ENCODE measurements at places on chromosomes 6 and 20.

- DNase-seq: no peak
Observed at GRCh38 chr6:29750709-29751108, 27.5 kb downstream of the HLA-F start.

- DNase-seq: no peak
Observed at GRCh38 chr6:15852289-15852688, 189.5 kb upstream of the DTNBP1 start.

- DNase-seq: no peak
Observed at GRCh38 chr6:11923621-11924020, 88.5 kb upstream of the HIVEP1 start.

DNA sequence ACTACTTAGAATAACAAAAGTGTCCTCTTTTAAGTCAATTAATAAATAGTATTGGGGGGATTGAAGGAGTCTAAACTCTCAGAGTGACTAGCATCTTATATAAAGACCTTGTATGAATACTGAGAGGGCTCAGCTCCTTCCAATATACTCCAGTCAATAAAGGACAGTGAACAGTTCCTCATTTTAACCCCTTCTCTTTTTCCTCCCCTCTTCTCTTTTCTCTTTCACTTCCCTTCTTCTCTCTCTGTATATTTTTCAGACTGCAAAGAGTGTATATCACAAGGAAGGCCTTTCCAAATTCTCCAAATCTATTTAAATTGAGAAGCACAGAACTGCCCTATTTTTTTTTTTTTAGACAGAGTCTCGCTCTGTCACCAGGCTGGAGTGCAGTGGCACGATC, 99.5 kb downstream of the CD164 start:
- DNase-seq: no peak

DNA sequence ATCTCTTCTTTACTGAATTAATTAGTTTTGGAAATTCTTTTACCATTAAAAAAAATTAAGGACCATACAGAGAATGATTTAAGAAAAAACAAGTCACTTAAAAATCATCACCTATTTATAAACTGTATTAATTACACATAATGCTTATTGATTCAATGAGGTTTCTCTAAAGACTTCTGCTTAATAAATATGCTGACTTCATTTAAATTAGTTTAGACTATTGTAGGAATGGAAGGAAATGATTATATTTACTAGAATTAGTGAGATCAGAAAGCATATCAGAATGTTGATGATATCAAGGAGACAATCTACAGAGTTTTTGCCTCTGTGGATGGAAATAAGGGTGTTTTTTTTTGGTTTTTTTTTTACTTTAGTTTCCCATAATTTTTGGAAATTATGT, 34.6 kb upstream of the SMIM28 start:
- DNase-seq: no peak

DNA sequence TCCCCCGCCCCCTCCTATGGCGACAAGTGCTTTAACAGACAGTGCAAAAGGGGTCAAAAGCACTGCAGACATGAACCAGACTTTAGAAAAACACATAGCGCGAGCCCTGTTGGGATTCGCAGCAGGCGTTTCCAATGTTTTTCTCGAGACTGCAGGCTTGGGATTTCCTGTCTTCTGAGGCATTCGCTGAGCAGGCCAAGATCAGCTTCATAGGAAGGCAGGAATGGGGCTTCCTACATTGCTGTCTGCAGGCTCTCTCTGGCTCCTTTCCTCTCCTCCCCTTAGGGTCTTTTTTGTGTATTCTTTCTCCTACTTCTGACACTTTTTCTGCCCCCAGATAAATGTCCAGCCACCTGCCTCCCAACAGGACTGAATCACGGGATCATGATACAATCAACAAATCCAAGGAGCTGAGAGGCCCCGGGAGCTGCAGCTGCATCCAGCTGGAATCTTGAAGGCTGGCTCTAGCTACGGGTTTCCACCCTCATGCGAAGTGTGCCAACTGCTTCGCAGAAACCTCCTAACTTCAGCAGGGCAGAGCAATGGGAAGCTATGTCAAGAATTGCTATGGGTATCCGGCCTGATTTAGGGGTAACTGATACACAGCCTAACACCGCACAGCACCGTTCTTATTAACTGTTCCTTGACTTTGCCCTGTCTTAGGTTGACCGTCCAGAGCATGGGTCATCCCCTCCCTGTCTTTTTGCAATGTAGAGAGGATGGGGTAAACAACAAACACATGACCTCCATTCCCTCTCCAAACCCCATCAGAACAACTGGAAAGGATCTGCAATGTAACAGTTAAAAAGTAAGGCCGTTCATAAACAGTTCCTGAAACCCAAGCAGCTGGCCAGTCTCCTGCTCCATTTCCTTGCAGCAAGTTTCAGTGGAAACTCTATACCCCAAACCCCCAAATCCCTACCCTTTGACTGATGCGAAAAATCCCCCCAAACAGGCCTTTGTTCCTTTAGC, 31.5 kb downstream of the SNX5 start:
- DNase-seq: no peak

GRCh38 chr20:60584221-60584620, 626.0 kb downstream of the CDH26 start:
- no peak for DNase-seq

DNA sequence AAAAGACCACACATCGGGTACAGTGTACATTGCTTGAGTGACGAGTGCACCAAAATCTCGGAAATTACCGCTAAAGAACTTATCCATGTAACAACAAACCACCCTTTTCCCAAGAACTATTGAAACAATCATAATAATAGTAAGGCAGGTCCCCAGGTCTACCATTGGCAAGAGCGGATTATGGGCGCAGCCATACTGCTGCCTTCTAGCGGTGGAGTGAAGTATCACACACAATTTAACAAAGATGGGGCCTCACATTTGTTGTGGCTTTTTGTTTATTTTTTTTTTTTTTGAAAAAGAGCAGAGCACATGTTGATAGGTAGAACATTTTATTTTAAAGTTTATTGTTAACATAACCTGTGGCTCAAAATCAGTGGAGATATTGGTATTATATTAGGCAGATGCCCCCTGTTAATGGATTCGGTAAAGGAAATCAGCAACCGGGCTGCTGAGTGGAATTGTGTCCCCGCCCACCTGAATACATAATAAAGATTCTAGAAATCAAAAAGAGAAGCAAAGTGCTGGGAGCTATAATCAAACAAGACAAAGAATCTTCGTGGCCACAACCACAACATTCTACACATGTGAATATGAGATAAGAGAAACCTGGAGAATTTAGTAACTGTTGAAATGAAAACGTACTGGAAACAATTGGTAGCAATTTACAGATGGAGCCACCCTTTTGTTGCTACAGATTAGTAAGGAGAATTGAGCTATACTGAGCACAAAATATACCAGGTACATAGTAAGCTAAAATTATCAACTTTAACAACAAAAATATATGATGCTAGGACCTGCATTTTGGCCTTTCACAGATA, 94.2 kb upstream of the EXOC2 start:
- DNase-seq: no peak

- peak; percentile 66 for DNase-seq
Observed at GRCh38 chr6:163667372-163668060, 253.0 kb downstream of the QKI start.

- DNase-seq: no peak
Observed at GRCh38 chr6:1960486-1961142, 284.8 kb downstream of the GMDS start.

- no peak for DNase-seq
Observed at GRCh38 chr6:132390017-132390416, 11.3 kb downstream of the MOXD1 start.

DNA sequence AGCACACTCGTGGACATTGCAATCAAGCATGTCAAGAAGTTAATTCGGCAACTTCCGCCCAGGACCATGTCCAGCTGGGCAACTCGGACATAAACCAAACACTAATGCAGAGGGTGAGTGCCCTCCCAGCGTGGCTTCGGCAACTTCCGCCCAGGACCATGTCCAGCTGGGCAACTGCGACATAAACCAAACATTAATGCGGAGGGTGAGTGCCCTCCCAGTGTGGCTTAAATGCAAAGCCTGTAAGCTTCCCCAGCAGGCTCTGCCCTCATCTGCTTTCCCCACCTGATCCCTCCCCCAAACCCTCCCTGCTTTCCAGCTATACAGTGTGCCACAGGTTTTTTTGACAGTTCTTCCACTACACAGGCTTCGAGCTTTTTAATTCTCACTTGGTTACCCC, 143.4 kb downstream of the PXDC1 start:
- DNase-seq: no peak

DNA sequence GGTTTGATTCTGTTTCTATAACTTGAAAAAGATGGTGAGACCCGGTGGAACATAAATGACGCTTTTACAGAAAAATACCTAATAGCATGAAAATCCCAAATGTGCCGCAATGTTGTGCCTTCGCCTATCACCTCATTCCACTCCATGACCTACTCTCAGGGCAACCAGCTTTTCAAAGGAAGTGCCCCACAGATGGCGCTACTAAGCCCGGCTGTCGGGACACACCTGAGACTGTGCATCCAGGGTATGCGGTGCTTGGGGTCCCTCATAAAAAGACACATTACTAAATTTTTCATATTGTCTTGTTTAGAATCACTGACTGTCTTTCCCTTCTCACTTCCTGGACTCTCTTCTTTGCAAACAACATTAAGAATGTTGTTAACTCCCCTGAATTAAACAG, 145.5 kb upstream of the RPS6KA2 start:
- DNase-seq: no peak

- DNase-seq: no peak
Observed at GRCh38 chr20:49496553-49497397, 14.3 kb upstream of the KCNB1 start.

DNA sequence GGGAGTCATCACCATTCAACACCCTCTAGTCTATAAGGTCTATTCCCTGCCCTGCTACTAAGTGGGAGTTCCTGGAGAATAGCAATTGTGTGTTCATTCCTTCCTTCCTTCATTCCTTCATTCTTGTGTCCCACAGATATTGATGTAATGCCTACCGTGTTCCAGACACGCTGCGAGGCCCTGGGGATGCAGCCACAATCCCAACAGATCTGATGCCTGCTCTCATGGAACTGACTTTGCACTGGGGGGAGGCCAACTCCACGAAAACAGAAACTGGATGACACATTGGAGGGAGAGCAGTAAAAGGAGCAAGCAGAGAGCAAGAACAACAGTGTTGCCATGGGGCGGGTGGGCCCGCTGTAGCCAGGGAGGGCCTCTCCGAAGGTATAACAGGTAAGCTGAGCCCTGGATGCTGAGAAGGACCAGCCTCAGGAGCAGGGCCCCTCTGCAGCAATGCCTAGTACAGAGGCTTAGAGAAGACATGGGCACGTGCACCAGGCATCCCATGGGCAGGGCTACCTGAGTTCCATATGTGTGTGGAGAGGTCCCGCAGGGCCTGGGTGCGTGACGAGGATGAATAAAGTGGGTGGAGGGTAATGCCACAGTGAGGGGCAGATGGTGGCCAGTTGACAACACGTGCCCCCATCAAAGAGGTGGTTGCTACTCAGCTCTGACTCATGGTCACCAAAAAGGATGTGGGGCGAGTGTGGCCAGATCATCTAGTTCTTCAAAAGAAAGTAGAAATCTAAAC, 173.9 kb downstream of the NFATC2 start:
- DNase-seq: no peak

GRCh38 chr6:52304983-52305390, 20.4 kb upstream of the MCM3 start:
- no peak for DNase-seq

DNA sequence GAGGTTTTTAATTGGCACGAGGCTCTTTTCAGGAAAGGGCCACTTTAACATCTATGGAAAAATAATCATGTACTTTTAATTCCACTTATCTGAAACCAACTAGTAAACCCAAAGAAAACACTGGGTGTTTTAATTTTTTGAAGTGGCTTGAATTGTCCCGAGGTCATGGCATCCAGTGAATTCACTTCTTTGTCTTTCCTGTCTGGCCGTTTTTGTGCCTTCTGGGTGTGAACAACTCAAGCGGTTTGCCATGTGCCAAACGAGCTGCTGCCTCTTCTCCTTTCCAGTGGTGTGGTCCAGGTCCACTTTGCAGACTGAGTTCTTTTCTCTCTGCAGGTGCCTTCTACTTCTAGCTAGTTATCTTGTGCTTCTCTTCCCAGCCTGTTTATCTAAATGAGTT, 117.5 kb downstream of the PLCB4 start:
- no peak for DNase-seq

DNA sequence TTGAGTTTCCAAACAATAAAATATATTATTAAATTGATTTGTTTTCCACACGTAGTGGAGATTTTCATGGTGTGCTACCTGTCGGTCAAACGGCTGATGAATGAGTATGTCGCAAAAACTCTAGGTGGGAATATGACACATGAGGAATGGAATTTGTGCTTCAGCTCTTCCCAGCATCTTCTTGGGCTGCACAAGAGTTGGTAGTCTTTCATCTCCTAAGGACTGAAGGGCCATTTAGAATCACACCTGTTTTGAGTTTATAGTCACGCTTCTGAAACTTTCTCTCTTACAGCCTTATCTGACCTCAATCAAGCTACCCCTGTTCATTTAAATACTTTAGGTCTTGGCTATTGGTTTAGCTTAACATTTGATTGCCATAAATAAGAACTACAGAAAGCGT, 157.7 kb upstream of the AKAP12 start:
- no peak for DNase-seq

DNA sequence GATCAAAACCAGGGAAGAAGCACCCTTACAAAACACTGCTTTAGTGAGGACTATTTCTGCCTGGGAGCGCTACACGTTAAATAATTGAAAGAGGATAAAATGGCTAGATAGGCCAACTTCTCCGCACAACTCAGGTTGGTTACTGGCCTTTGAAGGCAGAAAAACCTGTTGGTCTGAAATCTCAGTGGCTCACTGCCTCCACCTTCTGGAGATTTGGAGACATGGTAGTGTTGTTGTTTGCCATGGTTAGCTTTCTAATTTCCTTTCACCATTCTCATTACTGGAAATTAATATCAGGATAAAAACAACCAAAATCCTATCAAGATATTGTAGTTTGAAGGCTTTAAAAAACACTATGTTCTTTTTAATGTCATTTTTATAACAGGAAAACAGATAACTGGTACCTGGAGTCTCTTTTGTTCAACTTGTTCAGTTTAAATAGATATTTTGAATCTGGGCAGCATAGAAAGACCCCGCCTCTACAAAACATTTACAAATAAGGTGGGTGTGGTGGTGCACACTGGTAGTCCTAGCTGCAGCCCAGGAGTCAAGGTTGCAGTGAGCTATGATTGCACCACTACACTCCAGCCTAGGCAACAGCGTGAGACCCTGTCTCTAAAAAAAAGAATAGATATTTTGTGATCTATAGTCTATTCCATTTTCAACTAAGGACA, 27.5 kb upstream of the BCLAF1 start:
- DNase-seq: peak; percentile 17

GRCh38 chr6:49257549-49257948, 205.5 kb downstream of the MMUT start:
- no peak for DNase-seq

GRCh38 chr6:1802491-1803395, 193.0 kb downstream of the FOXC1 start:
- DNase-seq: no peak

DNA sequence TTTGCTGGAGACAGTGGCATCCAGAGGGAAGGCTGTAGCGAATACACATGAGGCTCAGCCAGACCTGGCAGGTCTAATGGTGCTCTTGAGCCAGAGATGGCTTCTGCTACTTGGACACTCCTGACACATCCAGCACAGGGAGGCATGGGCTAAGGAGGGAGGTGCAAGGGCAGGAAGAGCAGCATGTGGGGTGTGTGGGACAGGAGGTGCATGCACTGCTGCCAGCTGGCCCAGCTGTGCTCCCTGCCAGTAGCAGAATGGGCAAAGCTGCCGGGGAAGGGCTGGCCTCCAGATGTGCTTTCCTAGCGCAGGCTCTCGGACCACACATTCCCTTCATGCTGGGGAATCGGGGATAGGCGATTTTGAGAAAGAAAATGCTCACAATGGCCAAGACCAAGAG, 309.2 kb downstream of the CDC5L start:
- DNase-seq: no peak
